ENCODE measurements at places on chromosomes 3 and 15.

DNA sequence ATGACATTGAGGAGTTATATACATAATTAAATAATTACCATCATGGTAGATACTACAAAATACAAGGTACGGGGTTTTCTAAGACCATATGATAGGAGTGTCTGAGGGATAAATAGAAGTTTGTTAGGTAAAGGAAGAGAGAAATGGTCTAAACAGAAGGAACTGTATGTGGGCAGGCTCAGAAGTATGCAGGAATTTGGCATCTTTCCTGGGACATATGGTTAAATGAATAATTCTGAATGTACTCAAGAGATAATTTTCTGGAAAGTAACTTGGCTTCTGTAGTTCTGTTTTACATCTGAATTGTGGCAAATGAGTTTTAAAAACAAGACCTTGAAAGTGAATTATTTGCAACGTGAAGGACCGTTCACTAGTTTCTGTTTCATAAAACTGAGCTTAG lies 17.5 kb downstream of the LMCD1 start:
- no peak for DNase-seq

DNA sequence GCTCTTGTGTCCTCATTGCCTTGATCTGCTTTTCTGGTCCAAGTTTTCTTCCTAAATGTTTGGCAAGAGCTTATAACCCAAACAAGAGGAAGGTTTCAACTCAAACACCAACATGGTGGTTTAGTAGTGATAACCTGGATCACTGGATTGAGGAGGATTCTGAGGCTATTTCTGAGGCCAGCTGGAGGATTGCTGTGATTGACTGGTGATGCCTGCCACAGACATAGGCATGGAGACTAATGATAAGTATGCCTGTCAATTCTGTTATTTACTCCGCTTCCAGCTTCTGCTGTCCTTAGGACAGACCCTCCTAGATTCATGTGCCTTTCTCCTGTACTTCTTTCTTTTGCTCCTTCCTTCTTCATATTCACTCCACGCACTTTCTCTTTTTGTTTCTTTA lies 150.5 kb downstream of the SHQ1 start:
- DNase-seq: no peak

DNA sequence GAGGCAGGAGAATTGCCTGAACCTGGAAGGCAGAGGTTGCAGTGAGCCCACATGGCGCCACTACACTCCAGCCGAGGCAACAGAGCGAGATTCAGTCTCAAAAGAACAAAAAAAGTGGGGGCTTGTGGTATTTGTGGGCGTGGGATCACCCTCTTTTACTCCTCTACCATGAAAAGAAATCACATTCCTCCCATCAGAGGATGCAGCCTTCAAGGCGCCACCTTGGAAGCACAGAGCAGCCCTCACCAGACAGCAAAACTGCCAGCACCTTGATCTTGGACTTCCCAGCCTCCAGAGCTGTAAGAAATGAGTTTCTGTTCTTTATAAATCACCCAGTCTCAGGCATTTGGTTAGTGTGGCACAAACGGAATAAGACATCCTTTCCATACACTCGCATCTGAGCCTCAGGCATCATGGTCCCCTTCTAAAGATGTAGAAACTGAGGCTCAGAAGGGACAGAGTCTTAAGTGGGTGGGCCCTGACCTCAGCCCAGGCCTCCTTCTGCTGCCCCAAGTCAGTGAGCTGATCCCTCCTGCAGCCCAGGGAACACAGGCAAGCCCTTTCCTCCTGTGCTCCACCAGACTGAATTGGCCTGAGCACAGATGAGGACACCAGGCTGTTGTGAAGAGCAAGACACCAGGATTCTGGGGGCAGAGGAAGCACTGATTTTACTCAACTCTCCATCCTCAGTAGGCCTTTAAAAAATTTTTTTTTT lies 201.7 kb upstream of the LINGO1 start:
- DNase-seq: no peak

DNA sequence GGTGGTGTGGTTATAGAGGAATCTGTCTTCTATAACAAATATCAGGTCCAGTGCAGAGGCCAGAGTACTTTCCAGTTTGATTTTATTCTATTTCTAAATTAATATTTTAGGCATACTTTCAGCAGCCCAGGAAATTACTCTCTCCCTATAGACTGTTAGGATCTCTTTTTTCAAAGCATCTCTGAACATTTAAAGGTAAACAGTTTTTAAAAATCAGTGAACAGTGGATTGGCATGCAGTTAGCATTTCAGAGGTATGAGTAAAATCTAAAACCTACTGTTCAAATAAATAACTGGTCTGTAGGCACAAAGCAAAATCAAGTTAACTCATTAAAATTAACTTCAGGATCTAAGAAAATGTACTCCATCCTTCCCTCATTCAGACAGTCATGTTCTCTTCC lies 3.0 kb downstream of the ZBED2 start:
- DNase-seq: no peak

GRCh38 chr3:184366619-184367289 lies 5.2 kb downstream of the POLR2H start:
- DNase-seq: no peak

DNA sequence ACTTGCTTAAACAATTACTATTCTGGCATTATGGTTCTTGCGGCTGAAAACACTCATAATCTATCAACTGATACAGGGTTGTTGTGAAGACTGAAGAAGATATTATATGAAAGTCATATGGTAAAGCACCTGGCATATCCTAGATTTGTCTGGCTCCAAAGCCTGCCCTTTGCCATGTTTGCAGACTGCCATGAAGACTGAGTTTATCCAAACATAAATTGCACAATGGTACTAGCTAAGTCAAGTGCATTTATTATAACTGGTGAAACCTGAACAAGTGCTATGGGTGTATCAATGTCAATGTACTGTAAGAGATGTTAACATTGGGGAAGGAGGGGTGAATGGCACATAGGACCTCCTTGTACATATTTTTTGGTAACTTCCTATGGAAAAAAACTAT lies 87.4 kb upstream of the MEX3B start:
- no peak for DNase-seq

DNA sequence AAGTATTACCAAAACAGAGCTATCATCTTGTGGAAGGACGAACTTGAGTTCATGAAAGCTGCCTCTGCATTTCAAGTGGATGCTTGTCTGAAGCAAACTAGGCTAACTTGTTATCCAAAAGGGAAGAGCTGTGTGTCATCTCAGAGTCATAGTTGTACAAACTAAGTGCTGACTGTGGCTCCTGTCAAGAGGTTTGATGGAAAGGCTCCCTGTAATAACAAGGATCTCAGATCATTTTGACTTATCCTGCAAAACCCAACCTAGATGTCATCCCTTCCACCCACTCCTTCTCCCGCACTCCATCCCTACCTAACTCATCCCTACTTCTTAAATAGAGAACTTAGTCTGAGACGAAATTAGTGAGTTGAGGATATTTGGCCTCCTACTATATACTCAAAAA lies 110.8 kb downstream of the NR2E3 start:
- no peak for DNase-seq

- no peak for DNase-seq
Observed at GRCh38 chr15:51051776-51052175, 42.9 kb downstream of the TNFAIP8L3 start.

GRCh38 chr3:30693470-30694120 lies 87.2 kb downstream of the TGFBR2 start:
- no peak for DNase-seq

DNA sequence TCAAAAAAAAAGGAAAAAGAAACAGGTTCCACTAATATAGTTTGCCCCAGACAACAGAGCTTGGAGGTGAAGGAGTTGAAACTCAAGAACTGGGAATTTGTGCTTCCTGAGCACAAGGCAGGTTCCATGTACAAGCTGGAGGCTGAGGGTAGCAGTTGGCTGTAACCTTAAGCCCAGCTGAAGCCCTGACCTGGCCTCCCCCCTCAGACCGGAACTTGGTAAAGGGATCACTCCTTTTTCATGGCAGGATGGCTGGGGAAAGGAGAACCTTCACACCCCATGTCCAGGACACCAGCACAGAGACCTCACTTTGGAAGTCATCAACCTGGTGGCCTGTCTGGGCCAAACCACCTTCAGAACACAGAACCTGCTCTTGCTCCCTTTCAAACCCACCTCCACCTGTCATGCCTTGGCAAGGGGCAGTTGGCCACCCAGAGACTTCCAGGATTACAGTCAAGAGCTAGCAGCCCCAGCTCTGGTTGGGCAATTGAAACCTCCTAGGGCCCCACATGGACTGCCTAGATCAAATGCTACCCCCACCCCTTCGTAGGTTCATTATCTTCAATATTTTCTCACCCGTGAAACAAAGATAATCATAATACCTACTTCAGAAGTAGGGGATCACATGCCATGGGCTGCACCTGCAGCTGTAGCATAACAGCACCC lies 3.5 kb downstream of the RPL29 start:
- no peak for DNase-seq

DNA sequence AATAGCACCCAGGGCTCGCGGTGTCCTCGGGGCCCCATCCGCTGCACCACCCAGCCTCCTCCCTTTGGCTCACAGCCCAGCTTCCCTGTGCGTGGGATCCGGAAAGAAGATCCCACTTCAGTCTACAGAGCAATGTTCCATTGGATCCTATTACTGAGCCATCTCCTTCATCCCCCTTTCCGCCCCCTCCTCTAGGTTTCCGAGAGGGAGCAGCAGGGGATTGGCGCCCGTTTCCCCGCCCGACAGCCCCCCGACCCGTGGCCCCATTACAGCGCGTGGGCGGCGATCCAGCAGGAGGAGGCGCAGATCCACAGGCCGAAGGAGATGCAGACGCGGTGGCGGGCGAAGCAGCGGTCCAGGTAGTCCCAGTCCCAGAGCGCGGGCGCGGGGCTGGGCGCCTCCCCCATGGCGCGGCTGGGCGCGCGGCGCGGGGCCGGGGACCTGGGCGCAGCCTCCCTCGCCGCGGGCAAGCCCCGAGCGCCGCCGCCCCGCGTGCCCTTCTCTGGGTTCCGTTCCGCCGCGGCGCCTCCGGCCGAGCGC lies 340 bp downstream of the TMEM44 start:
- no peak for DNase-seq

DNA sequence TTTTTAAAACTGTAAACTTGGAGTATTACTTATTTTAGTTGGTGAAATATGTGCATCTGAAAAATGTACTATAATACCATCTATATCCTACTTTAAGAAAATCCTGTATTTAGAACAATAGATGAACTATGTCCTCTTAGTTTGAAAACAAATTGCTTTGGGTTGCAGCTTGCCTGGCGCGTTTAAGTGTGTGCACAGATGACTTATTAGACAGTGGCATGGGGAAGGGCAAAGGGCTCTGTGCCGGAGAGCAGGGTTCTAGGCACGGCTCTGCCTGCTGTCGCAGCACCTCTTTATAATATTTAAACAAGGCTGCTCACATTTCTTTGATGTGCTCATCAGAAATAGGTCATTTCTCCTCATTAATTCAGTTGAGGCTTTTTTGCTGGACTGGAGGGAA lies 10.0 kb downstream of the PXK start:
- no peak for DNase-seq

DNA sequence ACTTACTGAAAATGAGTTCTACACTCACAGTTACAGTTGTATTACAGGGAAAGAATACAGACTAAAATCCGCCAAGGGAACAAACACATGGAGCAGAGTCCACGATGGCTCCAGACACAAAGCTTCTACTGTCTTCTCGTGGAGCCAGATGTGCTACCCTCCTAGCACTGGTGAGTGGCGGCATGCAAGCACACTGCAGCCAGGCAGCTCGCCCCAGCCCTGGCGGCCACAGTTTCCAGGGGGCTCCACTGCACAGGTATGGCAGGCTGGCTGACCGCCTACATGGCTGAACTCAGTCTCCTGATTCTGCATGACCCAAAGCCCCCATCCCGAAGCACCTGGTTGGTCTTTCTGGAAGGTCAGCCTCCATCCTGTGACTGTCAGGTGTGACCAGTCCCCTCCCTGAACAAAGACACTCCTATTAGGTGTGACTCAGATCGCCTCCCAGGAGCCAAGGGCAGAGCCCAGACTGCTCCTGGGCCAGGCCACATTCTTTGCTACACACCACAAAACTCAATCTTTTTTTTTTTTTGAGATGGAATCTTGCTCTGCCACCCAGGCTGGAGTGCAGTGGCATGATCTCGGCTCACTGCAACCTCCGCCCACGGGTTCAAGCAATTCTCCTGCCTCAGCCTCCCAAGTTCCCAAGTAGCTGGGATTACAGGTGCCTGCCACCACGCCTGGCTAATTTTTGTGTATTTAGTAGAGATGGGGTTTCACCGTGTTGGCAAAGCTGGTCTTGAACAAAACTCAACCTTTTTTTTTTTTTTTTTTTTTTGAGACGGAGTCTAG lies 51.5 kb downstream of the CFAP92 start:
- DNase-seq: no peak

GRCh38 chr3:159950156-159950898 lies 38.3 kb upstream of the IL12A start:
- no peak for DNase-seq

- no peak for DNase-seq
Observed at GRCh38 chr15:55106155-55106554, 90.6 kb downstream of the RSL24D1 start.

DNA sequence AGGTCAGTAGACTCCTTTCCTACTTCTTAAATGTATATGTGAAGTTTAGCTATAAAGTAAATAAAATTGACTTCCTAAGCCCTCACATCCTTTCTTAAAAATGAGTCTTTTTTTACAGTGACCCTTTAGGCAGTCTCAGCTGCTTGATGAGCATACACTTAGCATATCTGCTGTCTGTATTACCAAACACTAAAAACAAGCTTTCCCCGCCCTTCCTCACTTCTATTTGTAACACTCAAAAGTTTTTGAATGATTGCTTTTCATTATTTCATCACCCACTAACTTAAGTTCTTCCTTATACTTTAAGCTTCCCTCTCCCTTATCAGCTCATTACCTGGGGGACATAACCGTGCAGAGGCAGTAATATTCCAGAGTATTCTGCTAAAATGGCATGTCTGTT lies 89.4 kb downstream of the PLOD2 start:
- DNase-seq: no peak

DNA sequence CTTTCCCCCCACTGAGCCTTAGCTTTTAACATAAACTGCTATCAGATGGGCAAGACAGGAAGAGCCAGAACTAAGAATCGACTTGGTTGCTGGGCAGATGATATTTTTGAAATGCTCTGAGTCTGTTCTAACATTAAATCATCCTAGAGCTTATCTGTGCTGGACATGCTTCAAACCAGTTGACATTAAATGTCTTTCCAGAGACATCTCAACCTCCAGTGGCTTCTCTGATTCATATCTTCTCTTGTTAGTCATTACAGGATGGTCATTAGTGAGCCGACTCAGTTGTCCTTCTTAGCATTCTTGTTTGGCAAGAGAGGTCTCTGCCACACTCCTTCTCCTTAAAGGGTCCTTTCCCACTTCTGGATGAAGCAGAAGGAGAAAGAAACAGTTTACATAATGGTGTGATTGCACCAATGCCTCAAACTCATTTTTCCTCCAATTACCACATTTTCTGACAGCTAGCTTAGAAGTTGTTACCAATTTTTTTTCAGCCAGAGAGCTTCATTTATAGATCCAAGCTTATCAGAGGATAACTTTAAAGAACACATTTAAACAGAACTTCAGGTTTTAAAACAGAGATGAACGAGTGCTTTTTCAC lies 21.7 kb upstream of the SYN2 start:
- no peak for DNase-seq

GRCh38 chr15:35320911-35321310 lies 225.1 kb downstream of the DPH6 start:
- no peak for DNase-seq

All from epithelial cell of proximal tubule (primary cell).